ENCODE measurements at places on chromosomes 5 and 9.

DNA sequence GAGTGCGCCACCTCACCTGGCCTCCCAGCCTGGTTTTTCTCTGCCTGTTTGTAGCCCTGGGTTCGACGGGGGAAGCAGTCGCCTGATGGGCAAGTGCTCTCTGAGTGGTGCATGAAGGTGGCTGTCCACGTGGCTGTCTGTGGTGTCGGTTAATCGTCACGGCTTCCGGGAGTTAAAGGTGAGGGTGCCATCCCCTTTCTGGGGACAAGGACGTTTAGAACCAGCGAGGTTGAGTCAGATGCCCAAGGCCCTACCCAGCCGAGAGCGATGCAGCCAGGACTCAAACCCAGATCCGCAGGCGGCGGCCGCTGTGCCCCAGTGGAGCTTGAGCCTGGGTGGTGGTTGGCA, 47.7 kb downstream of the RXRA start:
- no peak for DNase-seq

- DNase-seq = no peak
Measured at GRCh38 chr5:82331557-82331956, 53.4 kb upstream of the RPS23 start.

DNA sequence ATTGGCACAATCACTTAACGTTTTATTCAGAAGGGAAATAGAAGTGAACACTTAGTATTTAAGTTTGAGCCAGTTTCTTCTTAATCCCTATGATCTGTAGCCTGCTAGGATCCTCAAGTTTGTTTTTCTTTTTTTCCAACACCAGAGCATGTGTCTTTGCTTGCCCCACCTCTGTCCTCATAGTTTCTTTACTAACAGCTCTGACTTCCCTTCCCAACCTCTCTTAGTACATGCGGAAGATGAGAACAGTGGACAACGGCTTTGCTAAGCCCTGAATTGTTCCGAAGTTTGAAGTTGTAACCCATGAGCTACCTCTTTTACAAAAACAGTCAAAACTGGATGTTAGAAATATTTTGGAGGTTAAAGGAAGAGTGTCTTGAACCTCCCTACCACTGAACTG, 61.7 kb upstream of the TAF11L2 start:
- no peak for DNase-seq

- no peak for DNase-seq
Measured at GRCh38 chr9:85064811-85065371, 395.4 kb downstream of the NTRK2 start.

- no peak for DNase-seq
Measured at GRCh38 chr5:8726383-8727036, 819.4 kb downstream of the SEMA5A start.

GRCh38 chr5:159021136-159021900, 78.4 kb downstream of the EBF1 start:
- no peak for DNase-seq

- no peak for DNase-seq
Measured at GRCh38 chr9:126682113-126682810, 68.5 kb downstream of the LMX1B start.

DNA sequence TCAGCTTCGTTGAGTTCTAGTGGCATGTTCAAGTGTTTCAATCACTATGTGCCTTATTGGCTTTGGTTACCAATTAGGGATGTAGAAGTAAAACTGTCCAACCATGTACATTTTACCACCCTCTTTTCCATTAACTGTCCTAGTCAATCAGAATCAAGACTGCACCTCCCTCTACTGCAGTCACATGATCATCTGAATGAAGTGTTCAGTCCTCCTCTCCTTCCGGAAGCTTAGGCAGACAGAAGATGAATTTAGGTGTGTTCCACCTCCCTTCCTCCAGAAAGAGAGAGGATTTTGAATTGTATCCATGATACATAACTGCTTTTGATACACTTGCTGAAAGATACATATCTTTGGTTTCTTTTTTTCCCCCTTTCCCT, 133.7 kb downstream of the ERCC6L2 start:
- DNase-seq = no peak

DNA sequence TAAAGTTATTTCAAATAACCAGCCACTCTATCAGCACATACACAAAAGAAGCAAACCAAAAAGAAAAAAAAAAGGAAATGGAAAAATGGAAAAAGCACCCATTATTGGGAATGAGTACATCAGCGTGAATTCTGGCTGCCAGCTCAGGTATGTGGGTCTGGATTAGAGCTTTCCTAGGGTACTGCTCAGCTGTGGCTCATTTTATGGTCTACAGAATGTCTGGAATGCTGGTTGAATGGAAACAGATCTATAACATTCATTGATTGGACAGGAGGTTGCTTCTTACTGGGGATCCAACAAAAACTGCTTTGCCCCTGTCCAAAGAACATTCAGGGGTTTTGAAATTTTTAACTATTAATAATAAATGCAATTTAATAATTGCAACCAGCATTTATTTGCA, 3.9 kb upstream of the CAST start:
- DNase-seq = no peak

DNA sequence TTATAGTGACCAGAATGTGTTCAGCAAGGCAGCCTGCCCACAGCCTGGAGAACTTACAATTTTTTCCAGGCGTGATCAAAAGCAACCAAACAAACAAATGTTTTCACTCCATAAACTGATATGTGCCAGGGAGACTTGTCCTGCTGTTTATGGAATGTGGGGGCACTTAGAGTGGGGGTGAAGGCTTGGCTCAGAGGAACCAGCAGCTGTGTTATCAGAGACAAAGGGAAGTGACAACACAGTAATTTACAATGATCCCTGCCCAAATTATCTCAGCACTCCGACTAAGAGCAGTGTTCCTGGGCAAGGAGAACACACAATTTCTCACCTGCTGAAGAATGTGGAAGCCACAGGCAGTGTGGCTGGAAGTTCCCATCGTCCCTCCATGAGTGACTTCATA, 429.1 kb upstream of the IRX4 start:
- no peak for DNase-seq

DNA sequence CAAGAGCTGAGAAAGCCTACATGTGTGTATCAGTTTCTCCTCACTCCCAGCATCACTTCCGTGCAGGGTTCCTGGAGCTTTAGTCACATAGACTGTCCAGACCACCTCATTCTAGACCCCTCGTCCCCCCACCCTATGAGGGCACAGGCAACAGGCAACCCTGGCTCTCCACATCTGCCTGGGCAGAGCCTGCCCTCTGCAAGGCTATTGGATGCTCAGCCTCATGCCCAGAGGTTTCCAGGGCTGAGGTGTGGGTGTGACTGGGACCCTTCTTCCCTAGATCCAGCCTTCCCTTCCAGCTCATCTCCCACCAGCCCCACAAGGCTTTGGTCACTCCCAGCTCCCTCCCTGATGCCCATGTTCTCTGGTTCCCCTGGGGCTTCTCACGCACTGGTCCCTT, 161.4 kb downstream of the PAX5 start:
- DNase-seq = no peak

DNA sequence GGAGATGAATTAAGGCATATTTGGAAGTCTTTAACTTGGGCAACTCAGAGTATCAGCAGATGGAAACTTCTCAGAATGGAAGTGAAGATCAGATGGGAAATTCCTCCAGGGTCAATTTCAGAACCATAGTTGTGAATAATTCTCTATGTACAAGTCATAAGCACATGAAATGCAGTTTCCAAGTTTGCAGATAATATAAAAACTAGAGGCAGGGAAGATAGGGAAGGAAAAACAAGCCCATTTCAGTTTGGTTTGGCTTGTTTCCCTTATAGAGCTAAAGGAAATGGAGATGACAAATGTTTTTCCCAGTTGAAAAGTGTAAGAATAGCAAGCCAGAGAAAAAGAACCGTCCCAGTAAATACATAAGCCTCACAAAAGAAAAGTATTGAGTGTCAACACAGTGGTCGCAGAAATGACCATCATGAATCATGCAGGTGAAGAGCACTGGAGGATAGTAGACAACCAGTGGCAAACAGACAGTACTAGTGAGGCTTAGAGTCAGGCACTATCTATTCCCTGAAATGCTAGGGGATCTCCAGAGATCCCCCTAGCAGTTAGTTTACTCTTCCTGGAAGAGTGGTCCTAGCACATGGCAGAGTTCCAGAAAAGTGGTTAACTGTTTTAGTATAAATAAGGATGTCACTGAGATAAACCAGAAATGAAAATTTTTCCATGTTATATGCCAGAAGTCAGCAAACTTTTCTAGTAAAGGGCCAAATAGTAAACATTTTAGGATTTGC, 245.9 kb downstream of the SAXO1 start:
- DNase-seq = no peak

- no peak for DNase-seq
Measured at GRCh38 chr5:122073864-122074263, 4.2 kb downstream of the LOX start.

DNA sequence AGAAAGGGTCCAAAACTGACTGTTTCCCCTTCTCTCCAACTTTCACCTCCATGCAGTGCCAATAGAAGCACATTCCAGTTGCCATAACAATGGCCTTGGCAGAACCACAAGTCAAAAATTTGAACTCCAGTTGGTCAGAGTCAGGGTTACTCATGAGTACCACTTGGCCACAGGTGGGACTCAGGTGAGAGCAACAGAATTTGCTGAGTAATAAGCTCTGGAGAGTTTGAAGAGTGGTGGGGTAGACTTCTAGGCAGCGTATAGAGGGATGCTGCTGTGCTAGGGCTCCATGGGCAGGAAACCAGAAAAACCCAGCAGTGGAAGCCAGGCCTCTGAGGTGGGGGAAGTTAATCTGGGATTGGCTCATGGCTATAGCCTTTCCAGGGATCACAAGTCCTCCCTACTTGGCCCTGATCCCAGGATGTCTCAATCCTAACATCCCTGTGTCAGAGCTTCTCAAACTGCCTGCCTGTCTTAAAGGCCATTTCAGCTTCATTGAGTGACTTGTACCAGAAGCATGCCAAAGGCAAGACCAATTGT, 30.2 kb downstream of the SNX18 start:
- no peak for DNase-seq

GRCh38 chr5:95883185-95884016, 60.9 kb upstream of the GLRX start:
- no peak for DNase-seq

DNA sequence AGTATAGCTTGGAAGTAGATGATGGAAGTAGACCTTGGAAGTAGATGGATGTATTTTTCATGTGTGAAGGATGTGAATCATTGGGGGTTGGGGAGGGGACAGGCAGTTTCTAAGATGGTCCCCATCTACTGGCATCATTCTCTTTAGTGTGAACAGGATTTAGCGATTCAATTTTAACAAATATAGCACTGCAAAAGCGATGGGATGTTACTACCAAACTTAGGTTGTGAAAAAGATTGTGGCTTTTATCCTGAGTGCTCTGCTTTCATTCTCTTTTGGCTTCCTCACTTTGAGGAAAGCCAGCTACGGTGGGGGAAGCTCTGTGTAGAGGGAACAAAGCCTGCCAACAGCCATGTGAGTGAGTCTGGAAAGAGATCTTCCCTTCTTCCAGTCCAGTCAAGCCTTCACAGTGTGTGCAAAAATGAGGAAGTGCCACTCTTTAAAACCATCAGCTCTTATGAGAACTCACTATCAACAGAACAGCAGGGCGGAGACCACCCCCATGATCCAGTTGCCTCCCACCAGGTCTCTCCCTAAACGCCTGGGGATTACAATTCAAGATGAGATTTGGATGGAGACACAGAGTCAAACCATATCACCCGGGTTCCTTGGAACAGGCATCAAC, 441.4 kb downstream of the SH3GL2 start:
- no peak for DNase-seq

DNA sequence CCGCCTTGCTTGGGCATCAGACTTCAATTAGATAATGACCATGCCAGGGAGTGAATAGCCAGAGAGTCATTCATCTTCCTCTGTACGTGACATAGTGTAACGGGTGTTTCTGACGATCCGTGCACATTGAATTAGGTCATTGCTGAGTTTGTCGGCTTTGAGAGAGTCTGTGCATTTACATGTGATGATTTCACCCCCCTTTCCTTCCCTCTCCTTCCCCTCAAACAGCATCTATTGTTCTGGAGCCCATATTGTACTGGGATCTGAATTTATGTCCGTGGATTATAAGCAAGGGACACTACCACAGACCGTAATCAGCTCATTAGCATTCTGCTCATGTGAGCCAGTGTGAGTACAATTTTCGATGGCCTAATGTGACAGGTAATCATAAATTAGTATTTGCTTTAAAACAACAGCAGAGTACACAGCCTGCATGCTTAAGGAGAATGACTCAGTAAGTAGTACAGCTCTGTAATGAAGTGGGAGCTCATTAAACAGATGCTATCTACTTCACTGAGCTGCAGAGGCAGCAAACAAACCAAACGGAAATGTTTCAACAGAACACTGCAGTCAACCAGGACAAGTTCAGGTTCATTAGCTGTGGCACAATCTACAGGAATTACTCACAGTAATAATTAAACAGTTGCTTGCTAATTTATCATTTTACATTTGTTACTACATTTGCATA, 302.1 kb downstream of the CSNK1G3 start:
- no peak for DNase-seq

DNA sequence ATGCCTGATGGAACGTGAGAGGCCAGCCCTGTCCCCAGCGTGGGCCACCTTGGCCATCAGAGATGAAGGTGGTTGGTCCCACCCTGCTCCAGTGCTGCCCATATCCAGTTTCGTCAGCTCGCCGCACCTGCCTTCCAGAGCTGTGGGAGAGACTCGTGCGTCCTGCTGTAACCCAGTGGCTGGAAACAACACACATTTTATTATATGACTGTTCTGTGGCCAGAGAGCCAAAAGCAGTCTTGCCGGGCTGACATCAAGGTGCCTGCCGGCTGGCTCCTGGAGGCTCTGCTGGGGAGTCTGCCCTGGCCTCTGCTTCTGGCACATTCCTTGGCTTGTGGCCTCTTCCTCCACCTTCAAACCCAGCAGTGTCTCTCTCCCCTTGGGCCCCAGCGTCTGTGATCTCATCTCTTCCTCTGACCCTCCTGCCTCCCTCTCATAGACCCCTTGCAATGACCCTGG, 94.7 kb downstream of the RXRA start:
- DNase-seq = no peak

DNA sequence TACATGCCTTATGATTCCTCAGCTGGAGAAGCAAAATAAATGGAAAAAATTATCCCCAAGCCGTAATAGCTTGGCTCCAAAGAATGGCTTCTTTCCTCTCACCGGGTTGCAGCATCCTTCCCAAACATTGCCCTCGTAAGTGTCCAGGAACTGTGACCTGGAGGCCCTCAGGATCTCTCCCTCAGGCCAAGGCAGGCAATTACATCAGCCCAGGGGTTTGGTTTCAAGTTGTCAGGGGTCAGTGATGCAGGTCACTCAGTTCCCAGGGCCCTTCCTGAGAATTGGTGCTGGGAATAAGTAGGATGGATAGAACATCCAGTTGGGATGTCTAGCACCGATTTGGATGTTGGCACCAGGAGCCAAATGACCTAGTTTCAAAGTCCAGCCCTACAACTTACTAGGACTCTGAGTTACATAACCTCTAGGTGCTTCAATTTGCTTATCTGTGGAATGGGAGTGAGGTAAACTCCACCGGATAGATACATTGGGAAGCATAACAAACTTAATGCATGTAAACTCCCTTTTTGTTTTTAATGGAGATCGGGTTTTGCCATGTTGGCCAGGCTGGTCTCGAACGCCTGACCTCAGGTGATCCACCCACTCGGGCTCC, 133.5 kb upstream of the DAP start:
- DNase-seq = no peak

DNA sequence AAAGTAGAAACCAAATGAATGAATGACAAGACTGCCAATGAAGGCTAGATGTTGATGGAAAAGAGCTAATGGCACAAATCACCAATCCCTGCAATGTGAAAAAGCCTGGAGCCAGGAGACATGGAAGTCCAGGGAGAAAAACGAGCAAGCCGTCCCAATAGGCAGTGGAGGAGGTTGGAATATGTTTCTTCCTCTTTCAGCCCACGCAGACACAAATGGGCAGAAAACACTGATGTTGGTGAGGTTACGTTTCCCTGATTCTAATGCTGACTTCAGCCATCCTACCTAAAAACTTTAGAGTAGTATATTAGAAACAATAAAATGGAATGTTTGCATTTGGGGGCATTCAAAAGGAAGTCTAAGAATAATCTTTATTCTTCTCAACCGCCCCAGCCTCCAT, 23.9 kb upstream of the KIF2A start:
- no peak for DNase-seq
